ENCODE measurements at places on chromosomes 3 and 15. TPM values are rescaled to one million over a fixed set of nuclear protein-coding genes. Genes with fewer than 3 reads are reported as not detected.

The UPK1B gene
- total RNA-seq = 49.2 TPM

GRCh38 chr15:73857193-73857920 lies 16.0 kb upstream of the TBC1D21 start:
- DNase-seq = peak; percentile 60

- no peak for DNase-seq
Observed at GRCh38 chr15:90083954-90084607, 18.2 kb downstream of the IDH2 start.

DNA sequence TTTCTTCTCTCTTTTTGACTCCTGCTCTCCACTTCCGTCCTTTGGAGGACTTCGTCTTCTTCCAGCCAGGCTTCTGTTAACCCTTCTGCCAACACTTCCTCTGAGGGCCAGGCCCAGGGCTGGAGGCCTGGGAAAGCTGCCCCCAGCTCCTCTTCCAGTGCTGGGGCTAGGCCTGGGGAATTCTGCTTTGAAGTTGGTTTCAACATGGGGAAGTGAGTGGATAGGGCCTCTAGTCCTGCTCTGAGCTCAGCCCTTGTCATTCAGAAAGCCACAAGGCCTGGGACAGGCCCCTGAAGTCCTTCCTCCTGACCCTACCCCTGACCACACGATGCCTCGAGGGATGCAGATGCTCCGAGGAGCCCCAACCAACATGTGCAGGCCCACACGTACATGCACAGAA lies 53.9 kb upstream of the HERC1 start:
- no peak for DNase-seq

GRCh38 chr3:50480471-50480870 lies 23.0 kb downstream of the CACNA2D2 start:
- no peak for DNase-seq

- DNase-seq = no peak
Observed at GRCh38 chr3:36557708-36558421, 177.6 kb downstream of the STAC start.

DNA sequence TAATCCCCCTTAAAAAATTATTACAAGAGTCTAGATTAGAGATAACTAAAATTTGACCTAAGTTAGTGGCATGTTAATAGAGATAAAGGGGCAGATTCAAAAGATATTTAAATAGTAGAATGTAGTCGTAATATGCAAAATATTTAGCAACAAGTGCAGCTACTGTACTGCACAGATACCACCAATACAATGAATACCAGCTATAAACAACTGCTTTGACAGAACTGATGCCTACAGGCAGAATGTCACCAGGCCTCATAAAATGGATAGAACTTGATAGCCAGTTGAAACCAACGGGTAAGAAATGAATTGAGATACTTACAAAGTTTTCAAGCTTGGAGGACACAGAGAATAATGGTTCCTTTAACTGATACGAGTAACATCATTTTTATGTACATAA lies 249.3 kb upstream of the VEPH1 start:
- no peak for DNase-seq

Measured in type B pancreatic cell (in vitro differentiated cells).